Spinal cord (tissue), 10 donors: ENCODE measurements at places on chromosomes 7 and 10.

DNA sequence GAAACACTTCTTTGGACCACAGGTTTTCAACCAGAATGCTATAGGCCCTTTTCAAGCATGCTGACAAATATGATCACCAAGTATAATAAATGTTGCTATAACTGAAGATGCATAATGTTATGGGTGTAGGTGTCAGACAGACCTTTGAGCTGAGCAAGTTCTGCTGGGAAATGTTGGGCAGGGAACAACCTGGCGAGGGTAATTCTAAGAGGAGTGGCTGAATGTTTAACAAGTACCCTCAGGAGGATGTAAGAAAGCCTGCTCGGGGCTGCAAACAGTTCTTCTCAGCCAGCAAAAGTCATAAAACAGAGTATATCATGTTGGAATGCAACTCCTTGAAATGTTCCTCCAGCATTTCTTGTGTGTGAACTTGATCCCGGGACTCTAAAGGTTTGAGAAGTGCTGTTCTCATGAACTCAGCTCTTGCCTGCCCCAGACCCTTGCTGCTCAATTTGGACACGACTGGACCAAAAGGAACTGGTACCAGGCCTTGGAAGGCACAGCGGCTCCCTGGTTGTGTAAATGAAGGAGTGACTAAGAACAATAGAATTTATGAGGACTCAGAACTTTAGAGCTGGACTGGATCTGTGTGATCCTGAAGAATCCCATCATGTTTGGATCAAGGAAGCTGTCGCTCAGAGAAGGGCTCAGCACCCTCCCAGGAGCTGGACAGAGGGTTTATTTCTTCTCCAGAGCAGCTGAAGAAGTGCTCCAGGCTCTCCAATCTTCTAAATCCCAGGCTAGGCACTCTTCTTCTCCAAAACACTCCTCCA, 143.2 kb upstream of the ANK3 start:
- no peak for DNase-seq

DNA sequence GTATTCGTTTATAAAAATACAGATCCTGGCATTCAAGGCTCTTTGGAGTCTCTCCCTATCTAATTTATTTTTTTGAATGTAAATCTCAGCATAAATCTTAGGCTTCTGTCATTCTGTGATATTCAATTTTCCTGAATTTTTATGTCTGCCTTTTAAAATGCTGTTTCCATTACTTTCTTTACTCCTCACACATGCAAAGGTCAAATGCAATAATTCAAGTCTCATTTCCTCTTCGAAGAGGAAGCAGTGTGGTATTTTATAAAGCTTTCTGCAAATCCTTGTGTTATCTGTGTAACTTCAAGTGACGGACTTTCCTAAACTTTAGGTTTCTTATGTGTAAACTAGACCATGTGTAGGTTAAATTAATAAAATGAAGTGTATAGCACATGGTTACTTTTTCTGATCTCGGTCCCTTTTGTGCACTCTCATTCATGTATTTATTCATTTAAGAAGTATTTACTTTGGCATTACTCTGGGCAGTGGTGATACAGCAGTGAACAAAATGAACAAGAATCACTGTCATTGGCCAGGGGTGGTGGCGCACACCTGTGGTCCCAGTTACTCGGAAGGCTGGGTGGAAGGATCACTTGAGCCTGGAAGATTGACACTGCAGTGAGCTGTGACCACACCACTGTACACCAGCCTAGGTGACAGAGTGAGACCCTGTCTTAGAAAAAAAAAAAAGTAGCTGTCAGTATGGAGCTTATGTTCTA, 332.2 kb downstream of the EXOC4 start:
- no peak for DNase-seq

GRCh38 chr10:35546824-35547225, 58.3 kb upstream of the GJD4 start:
- DNase-seq: no peak

- DNase-seq: no peak
Observed at GRCh38 chr10:129719889-129720590, 244.0 kb downstream of the EBF3 start.

DNA sequence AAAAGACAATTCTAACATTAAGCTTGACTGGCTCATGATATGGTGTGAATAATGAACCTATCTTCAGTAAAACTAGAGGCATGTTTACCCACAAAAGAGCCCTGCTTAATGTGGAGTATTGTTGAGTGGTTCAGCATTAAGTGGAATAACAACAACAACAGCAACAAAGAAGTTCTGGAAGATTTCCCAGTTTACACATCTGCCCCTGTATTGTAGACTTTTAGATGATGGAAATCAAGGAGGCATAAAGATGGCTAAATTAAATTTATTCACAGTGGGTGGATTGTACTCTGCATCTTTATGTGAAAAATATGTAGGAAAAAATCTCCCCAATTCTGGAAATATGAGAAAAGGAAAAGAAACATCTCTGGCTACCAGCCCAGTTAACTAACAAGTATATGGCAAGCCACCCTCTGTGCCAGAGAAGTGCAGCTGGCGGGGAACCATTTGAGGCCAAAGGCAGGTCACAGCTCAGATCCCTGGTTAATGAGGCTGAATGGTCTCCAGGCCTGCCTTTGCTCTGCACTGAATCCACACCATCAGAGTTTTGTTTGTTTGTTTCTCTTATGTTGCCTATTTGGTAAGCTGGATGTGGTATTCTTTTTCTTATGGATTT, 186.0 kb downstream of the SEMA3D start:
- no peak for DNase-seq

DNA sequence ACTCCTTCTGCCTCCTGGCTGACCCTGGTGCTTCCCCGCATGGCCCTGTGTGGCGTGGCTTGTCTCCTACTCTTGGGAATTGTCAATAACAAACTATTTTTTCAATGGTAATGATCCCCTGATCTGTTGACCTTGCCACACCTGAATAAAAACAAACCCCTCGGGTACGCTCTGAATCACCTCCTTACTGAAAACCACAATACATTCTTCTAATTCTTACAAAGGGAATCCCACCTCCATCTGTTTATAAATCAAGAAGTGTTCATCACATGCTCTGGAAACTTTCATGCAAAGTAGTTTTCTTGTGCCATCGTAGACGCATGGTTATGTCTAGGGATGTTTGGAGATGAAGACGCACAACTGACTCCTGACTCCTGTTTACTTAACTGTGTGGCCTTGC, 245.8 kb downstream of the FRMD4A start:
- no peak for DNase-seq

GRCh38 chr10:10110844-10111490, 906.7 kb upstream of the CELF2 start:
- DNase-seq: no peak

DNA sequence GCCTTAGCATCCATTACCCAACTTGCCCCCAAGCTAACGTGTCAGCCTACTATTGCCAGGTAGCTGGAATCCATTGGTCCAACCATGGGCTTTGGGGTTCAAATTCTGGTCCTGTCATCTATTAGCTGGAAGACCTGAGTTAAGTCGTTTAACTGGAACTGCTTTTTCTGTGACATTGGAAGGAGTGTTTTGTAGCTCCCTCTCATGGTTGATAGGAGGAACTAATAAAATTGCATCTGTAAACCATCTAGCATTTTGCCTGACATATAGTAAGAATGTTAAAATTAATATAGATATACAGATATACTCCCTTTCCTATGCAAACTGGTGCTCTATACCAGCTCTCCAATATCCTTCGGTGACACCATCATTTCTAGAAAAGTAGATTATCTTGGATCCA, 23.8 kb upstream of the SLF2 start:
- no peak for DNase-seq

- no peak for DNase-seq
Observed at GRCh38 chr7:126635545-126635944, 617.2 kb downstream of the GRM8 start.

DNA sequence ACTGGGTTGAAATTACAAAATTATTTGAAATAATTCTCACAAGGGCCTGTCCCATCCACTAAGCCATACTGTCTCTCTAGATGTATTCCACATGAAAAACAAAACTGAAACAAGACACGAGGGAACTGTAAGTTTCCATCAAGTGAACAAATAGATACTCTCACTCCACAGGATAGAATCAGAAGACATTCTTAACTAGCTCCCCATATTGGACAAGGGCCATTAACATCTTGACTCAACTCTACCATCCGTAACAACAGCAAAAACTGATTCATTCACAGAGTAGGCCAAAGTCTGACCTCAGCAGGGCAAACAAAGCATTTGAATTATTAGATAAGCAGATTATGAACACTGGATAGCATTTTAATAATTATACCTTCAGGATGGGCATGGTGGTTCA, 29.1 kb downstream of the UBE2H start:
- DNase-seq: no peak

- DNase-seq: no peak
Observed at GRCh38 chr10:130656582-130657133, 520.5 kb downstream of the GLRX3 start.

GRCh38 chr10:51918884-51919325, 219.5 kb upstream of the CSTF2T start:
- no peak for DNase-seq

DNA sequence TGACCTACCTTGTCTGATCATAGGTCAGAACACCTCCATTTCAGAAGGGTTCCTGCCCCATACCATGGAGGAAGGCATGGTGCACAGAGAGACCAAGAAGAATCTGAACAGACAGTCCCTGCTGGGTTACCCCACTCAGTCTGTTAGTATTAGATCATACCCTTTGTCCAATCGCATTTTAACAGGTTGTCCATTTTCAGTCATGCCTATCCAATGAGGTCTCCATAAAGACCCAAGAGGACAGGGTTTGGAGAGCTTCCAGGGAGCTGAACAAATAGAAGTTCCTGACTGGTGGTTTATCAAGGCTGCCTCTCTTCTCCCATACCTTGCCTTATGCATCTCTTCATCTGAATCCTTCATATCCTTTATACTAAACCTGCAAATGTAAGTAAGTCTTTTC, 21.2 kb upstream of the SLC16A12 start:
- DNase-seq: no peak

DNA sequence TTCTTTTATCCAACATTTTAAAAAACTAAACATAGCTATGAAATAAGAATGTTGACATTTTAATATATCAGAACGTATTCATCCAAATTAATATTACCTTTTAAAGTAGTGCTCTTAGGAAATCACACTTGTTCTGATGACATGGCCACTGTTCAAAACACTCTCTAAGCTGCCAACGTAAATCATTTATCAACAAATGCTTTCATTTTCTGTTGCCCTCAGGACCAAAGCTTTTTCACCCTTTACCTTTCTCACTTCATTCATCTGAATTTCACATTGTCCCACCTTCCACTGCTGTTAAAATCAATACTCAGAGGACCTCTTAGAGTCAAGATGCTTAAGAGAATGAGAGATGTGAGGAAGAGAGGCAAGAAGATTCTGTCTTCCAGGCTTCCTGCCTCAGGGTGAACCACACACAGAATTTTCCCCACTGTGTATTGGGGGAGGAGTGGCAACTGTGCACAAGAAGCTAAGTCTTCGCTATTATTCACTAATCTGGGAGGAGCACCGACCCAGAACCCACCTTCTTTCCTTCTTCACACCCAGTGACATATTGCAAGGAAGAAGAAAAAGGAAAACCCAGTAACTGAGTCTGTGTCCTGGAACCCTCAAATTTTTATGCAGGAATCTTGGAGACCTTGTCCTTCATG, 21.0 kb downstream of the HIBADH start:
- DNase-seq: no peak

DNA sequence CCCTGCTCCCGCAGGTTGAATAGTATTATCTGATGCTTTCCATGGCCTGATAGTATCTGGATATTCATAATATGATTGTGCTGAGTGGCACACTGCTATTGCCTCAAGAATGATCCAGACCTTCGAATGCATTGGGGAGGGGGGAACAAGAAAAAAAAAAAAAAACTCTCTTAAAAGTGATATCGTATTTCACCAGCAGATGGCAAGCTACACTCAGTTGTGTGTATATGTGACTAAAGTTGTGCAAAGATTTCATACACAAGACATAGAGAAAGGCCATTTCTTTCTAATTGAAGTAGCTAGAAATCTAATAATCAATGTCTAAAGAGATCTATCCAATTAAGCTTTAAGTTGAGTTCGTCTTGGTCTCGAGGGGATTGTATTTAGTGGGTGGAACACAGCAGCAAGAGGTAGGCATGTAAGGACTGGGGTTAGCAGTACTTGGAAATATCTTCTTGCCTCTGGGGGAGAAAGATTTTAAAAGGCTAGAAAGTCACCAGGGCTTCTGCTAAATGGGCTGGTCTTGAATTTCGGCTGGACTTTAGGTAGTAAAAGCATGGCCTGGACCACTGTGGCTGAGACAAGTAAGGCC, 15.3 kb downstream of the SFRP4 start:
- DNase-seq: peak; percentile 70

DNA sequence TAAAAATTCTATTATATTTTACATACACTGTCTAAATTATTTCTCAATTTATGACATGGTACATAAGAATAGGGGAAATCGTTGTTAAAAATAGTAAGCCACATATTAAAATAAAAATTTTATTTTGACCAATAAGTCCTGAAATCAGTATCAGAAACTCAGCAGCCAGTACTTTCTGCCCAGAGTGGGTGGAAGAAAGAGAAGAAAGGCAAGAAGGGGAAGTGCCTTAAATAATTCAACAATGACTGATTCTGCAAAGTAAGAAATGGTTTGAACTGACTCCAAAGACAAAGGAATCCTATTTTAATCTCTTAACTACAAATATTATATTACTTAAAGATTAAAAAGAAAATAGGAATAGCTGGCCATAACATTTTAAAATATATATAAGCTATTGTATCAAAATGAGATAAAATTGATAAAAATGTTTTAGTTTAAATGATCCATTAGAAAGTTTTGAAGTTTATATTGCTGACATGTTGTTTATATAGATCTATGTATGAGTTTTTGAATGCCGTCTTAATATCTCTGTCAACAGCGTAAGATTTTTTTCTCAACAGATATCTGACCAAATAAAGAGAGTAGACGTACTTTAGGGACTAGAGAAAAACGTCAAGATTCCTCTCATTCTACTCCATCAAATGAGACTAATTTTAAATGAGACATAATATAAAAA, 30.2 kb upstream of the NRCAM start:
- no peak for DNase-seq

GRCh38 chr10:8969853-8970252, 915.4 kb downstream of the GATA3 start:
- DNase-seq: no peak
